A172 (cell line): ENCODE measurements at places on chromosomes 1 and 21.

DNA sequence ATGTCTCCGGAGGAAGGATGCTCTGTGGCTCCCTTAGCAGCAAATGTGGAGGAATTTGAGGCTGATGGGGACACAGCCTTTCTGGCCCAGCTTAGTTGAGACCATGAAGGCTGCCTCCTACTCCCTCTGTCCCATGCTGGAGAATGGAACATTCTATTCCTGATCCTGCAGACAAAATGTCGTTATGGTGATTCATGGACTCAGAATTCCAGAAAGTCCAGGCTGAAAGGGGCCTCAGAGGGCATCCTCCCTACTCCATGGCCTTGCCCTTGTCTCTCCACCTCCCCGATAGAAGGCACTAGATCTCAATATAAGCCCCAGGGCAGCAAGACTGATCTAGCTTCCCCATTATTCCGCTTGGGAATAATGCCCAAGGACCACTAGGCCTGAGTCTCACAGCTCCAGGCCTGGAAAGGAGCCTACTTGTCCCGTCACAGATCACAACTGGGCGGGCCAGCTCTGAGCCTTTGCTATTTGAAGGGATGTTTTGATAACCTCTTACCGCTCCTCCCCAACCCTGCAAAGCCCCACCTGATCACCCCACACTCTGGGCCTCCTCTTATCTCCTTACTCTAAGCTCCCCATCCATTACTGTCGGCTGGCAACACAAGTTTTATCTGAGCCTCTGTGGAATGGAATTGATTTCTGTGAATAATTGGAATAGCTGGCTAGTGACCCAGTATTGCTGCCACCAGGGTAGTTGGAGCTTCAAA is 52.8 kb upstream of the TRABD2B start:
- DNase-seq = peak; percentile 72

DNA sequence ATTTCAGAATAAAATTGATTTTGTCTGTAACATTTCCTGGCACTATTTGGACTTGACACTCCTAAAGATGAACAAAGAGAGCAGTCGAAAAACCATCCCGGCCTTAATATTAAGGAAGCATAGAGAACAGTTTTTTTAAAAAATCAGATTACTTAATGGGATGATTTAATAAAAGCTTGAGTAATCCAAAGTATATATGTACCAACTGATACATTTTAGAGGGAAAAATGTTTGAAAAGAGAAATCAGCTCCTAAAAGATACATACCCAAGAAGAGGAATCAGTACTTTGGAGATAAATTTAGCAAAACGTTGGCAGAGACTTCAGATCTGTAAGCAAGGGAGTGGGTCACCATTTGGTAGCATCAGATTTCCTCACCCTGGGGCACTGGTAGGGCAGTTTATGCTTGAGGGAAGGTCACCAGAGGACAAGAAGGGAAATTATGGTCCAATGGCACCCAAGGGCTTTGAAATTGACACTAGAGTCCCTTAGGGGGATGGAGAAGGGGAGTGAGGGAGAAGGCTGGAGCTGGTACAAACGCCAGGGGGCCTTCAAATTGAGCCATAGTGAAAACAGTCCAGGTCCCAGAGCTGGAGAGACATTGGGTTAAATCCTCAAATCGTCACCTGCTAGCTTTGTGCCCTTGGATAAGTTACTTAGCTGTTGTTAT is 5.9 kb downstream of the SLAMF7 start:
- DNase-seq = no peak

DNA sequence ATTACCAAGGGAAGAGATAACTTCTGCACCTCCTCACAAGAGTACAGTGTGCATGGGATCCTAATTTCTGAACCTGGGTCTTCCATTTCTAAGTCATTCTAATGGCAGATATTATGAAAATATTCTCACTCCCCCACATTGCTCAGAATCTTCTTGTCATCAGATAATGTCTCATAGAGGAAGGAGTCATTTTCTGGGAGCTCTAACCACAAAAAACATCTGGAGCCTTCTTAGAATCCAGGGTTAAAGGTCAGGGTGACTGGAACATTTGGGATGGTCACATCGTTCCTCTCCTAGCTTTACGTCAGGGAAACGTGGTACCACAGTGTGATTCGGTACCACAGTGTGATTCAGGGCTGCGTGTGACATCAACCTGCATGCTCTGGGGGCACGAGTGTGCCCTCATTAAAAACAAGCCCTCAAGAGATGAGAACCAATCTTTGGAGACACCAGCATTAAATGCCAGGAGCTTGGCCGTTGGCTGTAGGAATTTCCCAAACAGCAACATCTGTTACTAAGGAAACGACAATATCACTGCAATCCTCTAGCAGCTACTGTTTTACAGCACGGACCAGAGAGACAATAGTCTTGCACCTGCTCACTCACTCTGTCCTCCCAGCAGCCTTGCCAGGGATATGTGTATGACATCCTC is 179.1 kb downstream of the PSMG1 start:
- no peak for DNase-seq

GRCh38 chr1:61445269-61445825 is 279.6 kb downstream of the TM2D1 start:
- no peak for DNase-seq

- DNase-seq = no peak
Observed at GRCh38 chr1:119302011-119302410, 66.6 kb upstream of the HAO2 start.

- DNase-seq = no peak
Observed at GRCh38 chr21:45997495-45998275, 16.1 kb downstream of the COL6A1 start.

DNA sequence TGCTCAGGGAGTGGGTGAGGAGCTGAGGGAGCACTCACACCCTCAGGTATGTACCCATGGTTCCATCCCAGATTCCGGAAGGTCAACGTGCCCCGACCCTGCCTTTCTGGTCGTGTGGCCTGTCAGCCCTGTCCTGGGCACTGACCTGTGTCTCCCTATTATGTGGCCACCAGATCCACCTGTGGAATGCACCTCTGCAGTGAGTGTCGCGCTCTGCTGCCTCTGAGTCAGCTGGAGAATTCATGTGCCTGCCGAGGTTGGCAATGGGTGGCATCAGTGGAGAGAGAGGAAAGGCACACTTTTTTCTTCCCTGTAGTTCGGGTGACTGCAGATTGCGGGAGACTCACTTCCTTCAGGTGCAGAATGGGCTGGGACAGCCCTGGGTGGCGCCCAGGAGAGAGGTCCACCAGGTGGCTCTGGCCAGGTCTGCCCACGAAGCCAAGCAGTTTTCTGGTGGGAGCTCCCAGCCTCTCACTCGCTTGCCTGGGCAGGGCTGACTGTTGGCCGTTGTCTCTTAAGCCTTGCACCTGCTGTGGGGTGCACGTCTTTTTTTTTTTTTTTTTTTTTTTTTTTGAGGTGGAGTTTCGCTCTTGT is 176.1 kb upstream of the TMEM51 start:
- DNase-seq = no peak

DNA sequence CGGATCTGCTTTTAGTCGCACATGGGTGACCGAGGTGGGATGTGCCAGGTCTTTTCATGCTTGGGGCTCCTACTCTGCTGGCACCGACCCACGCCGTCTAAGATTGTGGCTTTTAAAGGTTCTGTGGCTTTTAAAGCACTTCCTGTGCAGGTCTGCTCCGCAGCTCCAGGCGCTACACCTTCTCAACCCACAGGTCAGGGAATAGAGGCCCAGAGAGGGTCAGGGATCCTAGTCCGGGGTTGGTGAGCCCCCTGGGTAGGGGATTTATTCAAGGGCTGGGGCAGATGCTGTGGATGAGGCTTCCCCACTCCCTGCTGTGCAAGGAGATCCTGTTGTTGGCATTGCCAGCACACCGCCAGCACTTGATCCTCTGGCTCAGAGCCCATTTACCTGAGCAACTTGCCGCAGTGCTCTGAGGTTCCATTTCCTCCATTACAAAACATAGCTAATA is 212.8 kb upstream of the RAB4A start:
- no peak for DNase-seq

- no peak for DNase-seq
Observed at GRCh38 chr1:26368006-26368405, 4.5 kb downstream of the ZNF683 start.

DNA sequence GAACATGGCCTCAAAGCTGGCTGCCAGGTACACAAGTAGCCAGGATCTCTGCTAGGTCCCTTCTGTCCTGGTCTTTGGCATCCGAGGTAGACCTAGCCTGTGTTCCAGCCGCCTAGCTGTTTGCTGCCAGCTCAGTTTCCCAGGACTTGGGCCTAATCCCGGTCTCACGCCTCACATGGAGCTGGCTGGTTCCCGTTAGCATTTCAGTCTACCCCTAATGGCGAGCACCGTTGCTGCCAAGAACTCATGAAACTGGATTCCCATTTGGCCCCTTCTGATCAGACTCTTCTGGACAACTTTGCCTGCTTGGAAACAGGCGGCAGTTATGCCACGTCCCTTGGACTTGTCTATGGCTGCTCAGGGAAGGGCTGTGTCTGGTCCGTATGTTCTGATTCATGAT is 26.2 kb upstream of the HHAT start:
- no peak for DNase-seq

- DNase-seq = no peak
Observed at GRCh38 chr1:116234429-116234828, 123.2 kb downstream of the MAB21L3 start.

GRCh38 chr1:247332215-247332622 is 552 bp upstream of the ZNF496 start:
- peak; percentile 20 for DNase-seq

GRCh38 chr1:223877804-223878203 is 32.1 kb upstream of the TP53BP2 start:
- no peak for DNase-seq

DNA sequence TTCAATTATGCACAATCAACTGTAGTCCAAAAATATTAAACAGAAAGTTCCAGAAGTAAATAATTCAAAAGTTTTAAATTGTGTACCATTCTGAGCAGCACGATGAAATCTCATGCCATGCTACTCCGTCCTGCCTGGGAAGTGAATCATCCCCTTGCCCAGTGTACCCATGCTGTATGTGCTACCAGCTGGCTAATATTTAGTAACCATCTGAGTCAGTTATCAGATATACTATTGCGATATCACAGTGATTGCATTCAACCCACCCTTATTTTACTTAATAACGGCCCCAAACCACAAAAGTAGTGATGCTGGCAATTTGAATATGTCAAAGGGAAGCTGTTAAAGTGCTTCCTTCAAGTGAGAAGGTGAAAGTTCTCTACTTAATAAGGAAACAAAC is 56.2 kb downstream of the EVI5 start:
- DNase-seq = no peak

DNA sequence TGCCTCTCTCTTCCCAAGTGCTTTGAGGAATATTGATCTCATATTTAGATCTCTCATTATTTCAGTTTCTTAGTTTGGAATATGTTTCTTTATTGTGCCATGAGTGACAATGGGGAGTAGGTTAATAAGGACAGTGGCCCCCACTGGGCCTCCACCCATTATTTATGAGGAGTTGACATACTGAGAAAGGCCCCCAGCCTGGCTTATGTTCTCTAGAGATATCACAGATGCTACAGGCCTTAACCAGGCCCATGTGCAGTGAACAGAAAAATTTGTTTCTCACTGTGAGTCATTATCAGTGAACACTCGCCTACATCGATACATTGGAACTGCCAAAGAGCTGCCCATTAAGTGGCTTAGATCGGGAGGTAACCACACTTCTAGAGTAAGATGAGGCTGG is 35.7 kb upstream of the SYT6 start:
- DNase-seq = no peak

DNA sequence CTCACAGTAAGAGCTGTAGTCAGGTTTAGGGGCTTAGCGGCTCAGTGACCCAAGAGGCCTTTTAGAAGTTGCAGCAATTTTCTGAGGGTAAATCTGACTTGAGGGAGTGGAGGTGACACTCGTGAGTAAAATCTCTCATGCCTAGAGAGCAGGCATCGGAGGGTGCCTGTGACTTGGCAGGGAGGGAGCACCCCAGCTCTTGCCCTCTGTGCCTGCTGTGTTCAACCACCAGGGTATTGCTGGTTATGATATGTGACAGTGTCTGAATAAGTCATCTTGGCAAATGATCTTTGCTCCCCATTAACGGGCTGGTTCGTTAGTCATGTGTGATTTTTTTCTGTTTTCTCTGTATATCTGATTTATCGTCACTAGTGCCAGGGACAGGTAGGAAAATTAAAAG is 5.9 kb downstream of the MAN1C1 start:
- no peak for DNase-seq

DNA sequence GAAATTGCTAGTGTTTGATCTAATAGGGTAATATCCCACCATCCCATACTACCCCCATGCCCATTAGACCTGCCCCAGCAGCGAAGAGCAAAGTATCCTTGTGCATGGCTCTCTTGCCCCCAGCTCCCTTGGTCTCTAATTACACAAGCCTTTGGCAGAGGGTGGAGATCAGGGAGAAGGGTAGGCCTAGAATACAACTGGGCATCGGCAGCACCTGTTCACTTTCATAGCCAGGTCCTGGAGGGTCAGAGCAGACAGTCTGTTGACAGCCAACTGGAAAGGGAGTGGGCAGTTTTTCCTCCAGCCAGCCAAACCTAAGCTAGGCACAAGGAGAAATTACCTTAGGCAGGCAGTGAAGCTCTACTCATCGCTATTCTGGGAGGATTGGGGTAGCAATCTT is 2.7 kb upstream of the PIGC start:
- DNase-seq = no peak

DNA sequence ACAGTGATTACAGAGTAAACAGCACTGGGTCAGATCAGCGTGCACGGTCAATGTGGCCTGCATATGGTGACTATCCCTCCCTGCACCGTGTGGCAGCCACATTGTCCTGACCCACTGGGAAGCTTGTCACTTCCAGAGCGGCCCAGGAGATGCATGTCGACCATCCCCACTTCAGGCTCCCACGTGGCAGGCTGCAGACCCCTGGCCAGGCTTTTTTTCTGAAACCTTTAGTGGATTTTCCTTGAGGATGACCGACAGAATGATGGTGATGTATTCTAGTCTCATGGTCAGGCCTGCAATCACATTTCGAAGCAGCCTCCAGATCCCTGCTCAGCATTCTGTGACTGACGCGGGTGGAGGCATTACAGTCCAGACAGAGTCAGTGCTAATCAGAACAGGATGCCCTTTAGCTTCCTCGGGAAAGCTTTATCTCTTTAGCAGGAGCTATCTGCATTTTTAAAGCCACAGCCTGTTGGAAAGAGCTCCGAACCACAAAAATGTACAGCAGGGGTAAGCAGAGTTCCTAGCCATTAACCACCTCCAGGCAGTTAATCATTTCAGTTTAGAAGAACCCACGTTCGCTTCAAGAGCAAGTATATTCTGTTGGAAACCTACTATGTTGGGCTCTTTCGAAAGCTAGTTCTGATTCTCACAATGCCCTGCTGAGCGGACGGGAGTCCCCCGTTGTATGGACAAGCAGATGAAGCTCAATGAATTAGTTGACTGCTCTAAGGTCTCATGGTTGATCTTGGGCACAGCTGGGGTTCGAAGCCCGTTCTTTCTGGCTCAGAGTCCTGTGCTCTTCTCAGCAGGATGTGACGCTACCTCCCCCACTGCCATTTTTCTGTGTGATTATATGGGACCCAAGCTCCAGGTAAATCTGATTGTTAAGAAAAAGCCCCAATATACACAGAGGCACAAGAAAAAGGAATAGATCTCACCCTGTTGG is 56.5 kb downstream of the IRF2BP2 start:
- peak; percentile 93 for DNase-seq

GRCh38 chr21:17981060-17981740 is 162.0 kb upstream of the C21orf91 start:
- DNase-seq = no peak
